ENCODE measurements at places on chromosomes 2 and 18. TPM values are rescaled to one million over a fixed set of nuclear protein-coding genes. Genes with fewer than 3 reads are reported as not detected.

GRCh38 chr2:9092383-9093282, 89.1 kb upstream of the MBOAT2 start:
- no peak for DNase-seq

- DNase-seq, result no peak
Observed at GRCh38 chr2:150872756-150873395, 385.4 kb upstream of the RND3 start.

DNA sequence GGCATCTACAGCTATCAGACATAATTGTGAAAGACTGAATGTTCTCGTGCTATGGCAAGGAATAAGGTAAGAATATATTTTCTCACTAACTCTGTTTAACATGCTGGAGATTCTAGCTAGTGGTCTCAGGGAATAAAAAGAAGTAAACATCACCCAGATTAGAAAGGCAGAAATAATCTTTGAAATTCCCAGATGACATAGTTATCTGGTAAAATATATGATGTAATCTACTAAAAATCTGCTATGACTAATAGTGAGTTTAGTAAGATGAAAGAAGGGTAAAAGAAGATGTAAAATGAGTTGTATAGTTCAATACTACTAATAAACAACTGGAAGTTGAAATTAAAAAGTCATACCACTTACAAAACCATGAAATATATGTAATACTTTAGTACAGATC, 134.2 kb downstream of the DSC3 start:
- DNase-seq, result no peak

DNA sequence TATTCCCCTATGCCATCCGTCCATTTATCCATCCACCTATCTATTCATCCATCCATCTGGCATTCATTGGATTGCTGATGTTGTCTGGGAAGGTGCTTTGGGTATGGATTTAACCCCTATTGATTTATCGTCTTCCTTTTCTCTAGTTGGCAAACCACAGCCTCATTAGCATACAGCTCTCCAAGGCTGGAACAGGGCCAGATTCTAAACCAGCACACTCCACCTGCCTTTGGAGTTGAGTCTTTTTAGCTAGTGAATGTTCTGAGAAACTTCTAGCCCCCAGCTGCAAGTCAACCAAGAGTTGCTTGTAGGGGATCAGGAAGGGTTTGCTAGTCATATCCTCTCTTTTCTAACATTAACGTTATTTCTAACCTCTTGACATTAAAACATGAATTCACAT, 90.7 kb downstream of the NRP2 start:
- no peak for DNase-seq

DNA sequence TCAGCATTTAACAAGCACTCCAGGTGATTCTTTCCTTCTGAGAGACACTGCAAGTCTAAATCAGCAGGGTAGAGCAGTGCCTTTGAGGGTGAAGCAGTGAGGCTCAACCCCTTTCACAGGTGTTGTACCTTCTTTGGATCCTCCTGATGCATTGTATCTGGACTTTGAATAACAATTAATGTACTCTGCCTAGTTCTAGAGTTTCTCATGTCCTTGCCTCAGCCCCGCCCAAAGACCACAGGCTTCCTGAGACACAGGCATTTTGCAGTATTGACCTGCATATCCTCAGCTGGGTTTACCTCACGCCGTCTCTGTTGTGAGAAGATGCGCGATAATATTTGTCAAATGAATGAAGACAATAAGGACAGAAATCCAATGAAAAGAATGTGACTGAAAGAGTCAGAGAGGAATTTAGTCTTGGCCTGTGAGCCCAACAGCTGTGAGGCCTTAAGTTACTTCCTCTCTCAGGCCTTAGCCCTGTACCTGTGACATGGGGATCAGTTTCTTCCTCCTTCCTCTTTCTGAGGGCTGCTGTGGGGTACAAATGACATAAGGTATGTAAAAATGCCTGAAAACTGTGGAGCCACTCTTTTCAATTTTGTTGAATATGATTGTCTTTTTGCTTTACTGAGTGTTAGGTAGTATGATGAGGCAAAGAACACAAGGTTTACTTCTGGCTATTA, 43.7 kb downstream of the WIPF1 start:
- no peak for DNase-seq

GRCh38 chr2:196927376-196928225, 1.1 kb upstream of the PGAP1 start:
- peak; percentile 73 for DNase-seq

GRCh38 chr2:85405201-85406059, 4.7 kb downstream of the CAPG start:
- no peak for DNase-seq

DNA sequence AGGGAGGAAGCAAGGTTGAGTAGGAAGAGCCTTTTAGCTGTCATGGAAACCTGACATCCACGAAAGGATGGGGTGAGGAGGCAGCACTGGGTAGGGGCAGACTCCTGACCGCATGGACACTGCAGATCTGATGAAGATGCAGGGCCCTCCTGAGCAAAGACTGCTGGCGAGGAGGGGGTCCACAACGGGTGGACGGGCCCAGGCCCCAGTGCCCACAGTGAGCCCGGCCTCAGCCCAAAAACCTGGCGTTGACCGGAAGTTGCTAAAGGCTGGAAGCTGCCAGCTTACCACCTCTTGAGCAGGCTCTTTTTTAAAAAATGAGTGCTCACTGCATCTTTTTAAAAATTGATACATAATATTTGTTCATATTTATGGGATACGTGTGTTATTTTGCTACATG, 247.3 kb downstream of the SH3BP4 start:
- no peak for DNase-seq

DNA sequence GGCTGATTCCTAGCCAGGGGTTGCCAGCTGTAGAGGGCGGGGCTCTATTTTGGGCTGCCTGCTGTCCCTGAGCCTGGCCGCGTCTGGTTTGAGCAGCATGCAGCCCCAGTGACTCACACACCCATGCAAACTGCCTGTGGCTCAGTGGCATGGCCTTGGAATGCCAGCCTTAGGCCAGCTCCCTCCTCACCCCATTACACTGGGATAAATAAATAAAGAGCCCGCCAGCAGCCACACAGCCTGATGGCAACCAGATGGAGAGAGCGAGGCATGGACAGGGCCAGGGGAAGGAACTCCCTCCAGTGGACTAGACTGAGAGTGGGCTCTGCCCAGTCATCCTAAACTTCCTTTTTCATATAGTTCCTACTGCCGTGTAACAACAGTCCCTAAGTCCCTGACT, 18.3 kb downstream of the NHEJ1 start:
- DNase-seq, result no peak

DNA sequence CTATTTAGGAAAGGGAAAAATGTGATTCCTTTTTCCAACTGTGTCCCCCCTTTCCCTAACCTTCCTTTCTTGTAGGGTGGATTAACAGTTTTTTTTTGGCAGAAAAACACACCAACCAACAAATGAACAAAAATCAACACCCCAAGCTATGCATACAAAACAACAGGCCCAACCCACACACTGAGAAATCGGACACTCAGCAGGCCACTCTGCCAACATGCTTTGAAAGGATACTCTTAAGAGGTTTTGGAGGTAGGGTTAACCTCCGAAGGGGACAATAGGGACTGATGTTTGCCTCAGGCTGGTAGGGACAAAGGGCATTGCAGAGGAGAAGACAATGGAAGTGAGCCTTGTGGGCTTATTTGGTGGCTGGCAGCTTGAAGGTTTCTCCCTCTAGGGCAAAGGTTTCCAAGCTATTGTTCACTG, 33.1 kb upstream of the POLE4 start:
- DNase-seq, result no peak

RTP5 gene
- total RNA-seq, result not detected

EN1 gene
- not detected for total RNA-seq

SEMA4F gene
- 2.5 TPM for total RNA-seq

KIAA2012 gene
- 0.05 TPM for total RNA-seq

All from HT-29 (cell line).